Kidney epithelial cell (primary cell): ENCODE measurements at places on chromosomes 3 and 15.

GRCh38 chr3:178787960-178788359, 251.7 kb downstream of the KCNMB2 start:
- DNase-seq, result no peak

- DNase-seq, result no peak
Measured at GRCh38 chr15:88476635-88477060, 9.1 kb downstream of the MRPS11 start.

DNA sequence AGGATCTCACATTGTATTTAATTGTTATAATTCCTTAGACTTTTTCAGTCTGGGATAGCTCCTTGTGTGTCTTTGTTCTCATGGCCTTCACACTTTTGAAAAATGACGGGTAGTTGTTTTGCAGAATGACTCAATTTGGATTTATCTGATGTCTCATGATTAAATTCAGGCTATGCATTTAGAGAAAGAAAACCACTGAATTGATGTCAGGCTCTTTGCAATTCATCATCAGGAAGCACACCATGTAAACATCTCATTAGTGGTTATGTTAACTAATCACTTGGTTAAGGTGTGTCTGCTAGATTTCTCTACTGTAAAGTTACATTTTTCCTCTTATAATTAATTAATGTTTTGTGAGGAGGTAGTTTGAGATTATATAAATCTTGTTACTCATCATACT, 8.0 kb upstream of the SLC22A13 start:
- DNase-seq, result no peak

- DNase-seq, result no peak
Measured at GRCh38 chr15:58478035-58478434, 46.2 kb downstream of the LIPC start.
